ENCODE measurements at places on chromosomes 1 and 21.
A peak's percentile ranks its signal among the peaks of the same experiment; 100 is the strongest.

DNA sequence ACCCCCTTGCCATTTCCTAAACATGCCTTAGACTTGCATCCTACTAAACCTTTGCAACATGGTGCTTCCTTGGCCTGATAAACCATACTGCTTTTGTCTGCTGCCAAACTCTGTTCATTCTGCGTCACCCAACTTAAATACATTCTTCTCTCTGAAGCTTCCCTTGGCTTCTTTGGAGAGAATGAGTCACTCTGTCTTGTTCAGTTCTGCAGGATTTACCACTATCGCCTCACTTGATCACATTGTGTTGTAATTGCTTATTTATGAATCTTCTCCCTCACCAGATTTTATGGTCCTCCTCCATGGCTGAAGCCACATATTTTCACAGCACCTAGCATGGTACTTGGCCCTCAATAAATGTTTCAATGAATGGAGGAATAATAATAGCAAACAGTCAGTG, 21.7 kb upstream of the TUT4 start:
- DNase-seq: no peak

DNA sequence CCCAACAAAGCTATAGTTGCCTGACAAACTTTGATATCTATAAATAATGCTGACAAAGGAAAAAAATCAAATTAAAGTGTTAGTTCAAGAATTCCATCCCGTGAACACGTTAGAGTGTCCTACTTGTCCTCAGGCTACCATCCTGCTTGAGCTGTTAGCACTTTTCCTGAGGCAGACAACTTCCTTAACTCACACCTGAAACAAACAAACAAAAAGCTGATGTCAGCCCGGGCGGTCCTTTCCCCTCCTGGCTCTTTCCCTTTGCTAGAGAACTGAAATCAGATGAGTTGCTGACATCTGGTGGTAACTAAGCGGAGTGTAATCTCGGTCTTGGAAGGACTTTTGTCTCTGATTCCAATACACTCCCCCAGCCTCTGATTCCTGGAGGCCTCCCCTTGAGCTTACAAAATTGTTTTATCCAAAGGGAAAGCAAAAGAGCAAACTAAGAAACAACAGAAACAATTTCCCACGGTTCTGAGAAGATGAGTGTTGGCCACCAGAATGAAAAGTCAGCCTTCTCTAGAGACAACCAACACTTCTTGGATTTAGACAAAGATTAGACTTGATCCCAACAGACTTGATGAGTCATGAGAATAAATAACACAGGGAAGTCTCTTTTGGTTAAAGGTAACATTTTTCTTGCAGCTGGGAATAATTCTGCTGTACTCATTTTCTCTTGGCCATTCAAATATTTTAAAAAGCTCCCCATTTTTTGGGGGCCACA, 135.4 kb downstream of the PROX1 start:
- peak; percentile 10 for DNase-seq

DNA sequence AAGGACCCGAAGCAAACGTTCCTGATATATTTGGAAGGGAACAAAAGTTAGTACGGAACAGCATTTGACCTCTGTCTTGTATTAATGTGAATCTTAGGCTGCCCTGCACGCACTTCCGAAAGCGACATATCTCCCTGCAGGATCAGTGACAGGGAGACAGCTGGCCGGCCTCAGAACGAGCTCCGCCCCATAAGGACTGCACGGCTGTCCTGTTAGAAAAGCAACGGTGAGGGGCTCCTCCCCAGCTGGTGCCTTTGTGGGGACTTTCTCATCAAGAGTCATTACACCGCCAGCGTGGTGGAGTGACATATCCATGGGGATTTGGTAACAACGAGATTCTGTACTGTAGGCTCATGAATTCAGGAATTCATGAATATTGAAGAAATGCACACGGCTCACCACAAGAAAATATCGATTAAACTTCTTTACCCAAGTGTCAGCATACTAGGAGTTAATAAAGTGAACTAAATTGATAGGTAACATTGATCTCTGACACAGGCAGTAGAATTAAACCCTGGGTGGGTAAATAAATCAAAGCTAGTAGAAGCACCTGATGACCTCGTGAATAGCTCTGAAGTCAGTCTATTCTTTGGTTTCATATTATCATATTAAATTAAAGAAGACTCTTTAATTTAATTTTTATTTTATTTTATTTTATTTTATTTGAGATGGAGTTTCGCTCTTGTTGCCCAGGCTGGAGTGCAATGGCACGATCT, 8.1 kb upstream of the GREM2 start:
- no peak for DNase-seq

GRCh38 chr1:97350662-97351061, 570.2 kb downstream of the DPYD start:
- no peak for DNase-seq

DNA sequence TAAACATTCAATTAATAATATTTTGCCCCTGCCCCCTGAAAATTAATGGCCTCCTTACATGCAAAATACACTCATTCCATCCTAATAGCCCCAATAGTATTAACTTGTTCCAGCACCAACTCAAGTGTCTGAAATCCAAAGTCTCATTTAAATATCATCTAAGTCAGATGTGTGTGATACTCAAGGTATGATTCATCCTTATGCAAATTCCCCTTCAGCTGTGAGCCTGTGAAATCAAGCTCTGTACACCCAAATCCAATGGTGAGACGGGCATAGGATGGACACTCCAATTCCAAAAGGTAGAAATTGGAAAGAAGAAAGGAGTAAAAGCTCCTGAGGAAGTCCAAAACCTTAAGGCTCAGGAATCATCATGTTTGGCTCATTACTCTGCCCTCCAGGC, 83.5 kb downstream of the HHAT start:
- no peak for DNase-seq

DNA sequence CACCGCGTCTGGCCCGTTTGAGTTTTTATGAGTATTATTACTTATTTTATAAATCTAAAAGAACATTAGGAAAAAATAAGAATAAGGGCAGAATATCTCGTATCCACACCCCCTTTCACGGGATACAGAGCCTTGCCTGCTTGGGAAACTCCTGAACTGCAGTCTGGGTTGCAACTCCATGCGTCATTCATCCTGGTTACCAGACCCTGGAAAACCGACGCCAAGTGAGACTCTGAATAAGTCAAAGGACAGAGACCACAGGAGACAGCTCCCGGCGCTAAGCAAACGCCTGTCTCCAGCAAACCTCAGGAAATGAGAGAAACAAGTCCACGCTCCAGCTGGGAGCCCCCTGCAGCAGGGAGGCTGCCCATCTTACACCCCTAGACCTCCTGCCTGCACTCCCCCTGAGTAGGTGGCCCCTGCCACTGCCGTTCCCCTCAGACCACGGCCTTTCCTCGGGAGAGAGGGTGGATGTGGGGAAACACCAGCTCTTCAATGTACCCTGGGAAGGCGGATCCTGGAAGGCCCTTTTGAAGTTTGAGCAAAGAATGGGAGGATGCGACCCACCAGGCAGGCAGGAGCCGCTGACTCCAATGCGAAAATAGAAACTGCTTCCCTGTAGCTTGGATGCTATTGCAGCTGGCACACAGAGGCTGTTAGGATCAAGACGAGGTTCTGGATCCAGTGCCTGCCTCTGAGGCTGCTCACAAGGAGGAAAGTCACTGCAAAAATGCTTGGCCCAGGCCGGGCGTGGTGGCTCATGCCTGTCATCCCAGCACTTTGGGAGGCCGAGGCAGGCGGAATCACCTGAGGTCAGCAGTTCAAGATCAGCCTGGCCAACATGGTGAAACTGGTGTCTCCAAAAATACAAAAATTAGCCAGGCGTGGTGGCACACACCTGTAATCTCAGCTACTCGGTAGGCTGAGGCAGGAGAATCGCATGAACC, 37.7 kb upstream of the GPR157 start:
- DNase-seq: no peak

DNA sequence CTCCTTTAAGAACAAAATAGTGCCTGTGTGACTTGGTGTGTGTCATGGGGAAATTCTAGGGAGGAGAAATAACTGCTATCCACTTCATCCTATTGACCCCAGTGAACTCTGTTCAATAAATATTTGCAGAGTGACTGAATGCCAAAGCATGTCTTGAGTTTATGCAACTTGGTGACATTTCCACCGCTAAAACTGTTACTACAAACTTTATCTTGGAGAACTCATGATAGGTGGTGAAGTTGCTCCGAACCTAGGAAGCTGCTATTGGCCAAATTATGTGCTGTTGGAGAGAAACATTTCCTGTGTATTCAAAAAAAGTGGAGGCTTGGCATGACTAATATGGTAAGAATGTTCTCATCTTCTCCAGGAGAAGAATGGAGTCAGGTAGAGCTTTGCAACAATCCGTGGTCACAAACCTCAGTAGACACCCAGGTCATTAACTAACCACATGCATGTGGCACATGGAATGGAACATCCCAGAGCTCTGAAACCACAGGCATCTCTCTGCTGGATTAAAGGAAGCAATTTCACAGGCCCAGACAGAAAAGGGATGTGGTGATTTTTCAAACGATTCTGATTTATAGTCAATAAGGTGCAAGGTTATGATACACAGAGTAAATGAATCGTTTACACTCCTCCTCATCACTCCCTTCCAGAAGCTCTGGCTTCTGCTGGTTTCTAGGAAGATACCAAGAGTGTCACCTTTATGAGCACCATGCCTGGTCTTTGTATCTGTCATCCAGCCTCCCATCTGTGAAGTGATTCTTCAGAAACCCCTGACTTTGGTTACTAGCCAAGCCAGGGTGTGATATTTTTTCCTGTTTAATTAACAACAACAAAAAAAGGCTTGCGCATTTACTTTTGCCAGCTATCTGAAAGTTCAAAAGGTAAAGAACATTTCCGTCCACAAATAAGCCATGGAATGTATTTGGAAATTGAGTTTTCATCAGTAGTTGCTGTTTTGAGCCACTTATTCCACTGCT, 361.1 kb downstream of the TGFB2 start:
- DNase-seq: no peak

DNA sequence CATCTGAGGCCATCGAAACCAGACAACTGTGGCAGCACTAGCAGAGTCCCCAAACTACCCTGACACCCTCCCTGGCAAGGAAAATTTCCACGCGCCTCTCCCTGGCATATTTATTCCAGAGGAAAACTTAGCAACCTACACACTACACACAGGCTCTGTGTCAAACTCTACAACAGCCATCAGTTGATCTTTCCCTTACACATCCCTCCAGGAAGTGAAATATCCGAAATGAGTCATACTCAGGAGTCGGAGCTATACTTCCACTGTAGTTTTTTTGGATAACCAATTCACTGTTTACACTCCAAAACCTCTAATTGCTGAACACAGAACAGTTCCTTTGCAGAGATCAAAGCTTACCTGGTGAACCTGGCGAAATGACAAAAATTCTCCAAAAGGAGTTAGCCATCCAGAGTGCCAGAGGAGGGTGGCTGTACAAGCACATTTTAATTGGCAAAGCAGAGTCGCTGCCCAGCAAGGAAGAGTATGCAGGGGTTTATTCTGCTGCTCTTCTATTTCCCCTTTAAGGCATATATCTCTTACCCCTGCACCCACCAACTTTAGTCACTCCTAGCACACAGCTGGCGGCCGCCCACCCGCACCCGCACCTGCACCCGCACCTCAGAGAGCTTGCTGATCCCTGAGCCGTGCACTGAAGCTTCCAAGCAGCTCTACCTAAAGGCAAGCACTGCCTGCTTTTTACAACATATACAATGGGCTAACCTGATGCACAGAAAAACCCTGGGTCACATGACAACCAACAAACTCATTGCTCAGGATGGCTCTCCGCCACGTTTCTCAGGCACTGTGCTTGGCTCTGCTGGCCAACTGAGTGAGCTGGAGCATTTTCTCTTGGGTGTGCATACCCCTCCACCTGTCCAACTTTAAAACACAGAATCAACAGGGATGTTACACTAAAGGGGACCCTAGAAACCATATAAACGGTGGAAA, 54.9 kb downstream of the CAPZB start:
- no peak for DNase-seq

- no peak for DNase-seq
These were observed 272.5 kb upstream of the LRRC7 start for GRCh38 chr1:69295265-69295664.

- DNase-seq: no peak
These were observed 376.5 kb downstream of the ADGRL2 start for GRCh38 chr1:82177192-82177591.

GRCh38 chr1:159839116-159839849, 12.6 kb downstream of the SLAMF8 start:
- DNase-seq: no peak

GRCh38 chr1:174974711-174975119, 25.0 kb upstream of the CACYBP start:
- DNase-seq: no peak

GRCh38 chr1:20484519-20485462, 1.2 kb downstream of the CAMK2N1 start:
- no peak for DNase-seq

DNA sequence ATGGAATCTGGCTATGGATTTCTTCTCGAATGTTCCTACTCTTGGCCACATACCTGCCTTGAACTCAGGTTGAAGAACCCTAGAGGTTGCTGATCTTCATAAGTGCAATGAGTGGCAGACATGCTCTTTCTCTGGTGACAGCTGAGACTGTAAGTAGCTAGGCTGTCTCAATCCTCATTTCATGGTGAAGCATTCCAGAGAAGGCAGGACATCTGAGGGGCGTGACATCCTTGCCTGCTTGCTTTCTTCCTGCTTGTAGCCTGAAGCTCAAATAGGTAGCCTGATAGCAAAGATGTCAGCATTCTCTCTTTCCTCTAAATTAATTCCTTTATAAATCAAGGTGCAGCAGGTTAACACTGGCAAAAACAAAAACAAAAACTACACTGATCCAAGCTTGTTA, 114.6 kb upstream of the MAGI3 start:
- DNase-seq: no peak

DNA sequence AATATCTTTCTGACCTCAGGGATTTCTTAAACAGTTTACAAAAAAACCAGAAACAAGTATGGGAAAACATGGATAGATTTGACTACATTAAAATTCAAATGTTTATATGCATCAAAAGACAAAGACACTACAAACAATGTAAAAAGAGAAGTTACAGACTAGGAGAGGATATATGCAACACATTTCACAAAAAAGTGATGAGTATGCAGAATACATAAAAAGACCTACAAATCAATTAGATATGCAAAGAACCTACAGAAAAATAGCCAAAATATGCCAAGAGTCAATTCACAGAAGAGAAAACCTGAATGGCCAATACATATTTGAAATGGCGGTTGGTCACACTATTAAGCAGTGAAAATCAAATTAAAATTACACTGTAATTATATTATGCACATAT, 175.0 kb downstream of the FOXD2 start:
- DNase-seq: no peak

GRCh38 chr1:39385067-39385988, 106.1 kb upstream of the BMP8A start:
- DNase-seq: no peak

DNA sequence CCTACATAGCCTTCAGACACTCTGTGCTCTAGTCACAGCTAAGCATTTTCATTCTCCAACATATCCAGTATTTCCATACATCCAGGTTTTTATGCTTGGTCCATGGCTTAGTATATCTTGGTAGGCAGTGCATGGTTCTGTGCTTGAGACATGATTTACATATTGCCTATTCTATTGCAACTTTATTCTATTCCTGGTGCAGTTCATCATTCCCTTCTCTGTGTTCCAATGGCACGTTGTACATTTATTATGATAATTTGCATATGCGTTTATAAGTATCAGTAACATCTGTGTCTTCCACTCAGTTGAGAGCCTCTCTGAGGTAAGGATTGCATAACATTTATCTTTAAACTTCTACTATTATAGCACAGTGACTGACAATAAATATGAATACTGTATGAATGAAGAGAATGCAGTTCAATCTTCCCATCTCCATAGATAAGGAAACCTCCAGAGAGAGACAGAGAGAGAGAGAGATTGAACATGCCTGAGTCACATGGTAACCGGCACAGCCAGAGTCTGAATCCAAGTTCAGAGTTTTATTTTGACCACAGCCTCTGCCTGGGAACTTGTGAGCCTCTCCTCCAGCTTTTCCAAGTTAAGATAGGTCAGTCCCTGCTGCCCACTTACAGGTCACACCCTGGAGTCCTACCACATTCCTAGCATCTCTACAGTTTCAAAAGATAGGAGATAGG, 41.5 kb downstream of the PLPPR5 start:
- no peak for DNase-seq

Data from stimulated activated CD4-positive, alpha-beta T cell treated with anti-CD3 and anti-CD28 coated beads, Interleukin-1b, Interleukin-23, amount 100 ng/mL, for 48 hours (primary cell).